GM12891 (cell line): ENCODE measurements at places on chromosomes 7 and 10.

DNA sequence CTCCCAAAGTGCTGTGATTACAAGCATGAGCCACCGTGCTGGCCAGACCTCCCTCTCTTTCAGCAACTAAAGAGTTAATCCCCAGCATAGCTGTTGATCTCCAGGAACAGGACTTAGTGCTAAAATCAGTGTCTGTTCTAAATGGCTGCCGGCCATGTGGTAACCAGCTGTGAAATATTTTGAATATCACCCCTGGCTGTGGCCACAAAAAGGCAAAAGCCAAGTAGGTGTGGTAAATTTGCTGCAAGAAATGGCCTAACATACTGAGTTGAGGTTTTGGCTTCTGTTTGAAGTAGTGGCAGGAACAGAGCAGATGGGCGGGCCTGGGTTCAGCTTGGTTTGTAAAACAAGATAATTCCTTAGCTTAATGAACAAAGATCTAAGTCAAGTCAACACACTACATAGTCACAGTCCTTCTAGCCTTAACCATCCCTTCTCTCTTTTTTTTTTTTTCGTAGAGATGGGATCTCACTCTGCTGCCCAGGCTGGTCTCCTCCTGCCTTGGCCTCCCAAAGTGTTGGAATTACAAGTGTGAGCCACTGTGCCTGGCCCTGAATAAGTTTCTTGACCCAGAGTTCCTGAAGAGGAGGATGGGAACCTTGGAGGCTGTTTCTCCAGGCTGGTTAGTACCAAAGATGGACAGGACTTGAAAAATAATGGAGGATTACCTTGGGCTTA is 22.7 kb upstream of the AGFG2 start:
- DNase-seq, result no peak

- DNase-seq, result no peak
Observed at GRCh38 chr7:138970446-138970845, 10.7 kb downstream of the KIAA1549 start.

- peak; percentile 50 for DNase-seq
Observed at GRCh38 chr10:7121154-7121797, 289.6 kb downstream of the SFMBT2 start.

GRCh38 chr10:116779076-116779687 is 36.8 kb upstream of the HSPA12A start:
- no peak for DNase-seq

DNA sequence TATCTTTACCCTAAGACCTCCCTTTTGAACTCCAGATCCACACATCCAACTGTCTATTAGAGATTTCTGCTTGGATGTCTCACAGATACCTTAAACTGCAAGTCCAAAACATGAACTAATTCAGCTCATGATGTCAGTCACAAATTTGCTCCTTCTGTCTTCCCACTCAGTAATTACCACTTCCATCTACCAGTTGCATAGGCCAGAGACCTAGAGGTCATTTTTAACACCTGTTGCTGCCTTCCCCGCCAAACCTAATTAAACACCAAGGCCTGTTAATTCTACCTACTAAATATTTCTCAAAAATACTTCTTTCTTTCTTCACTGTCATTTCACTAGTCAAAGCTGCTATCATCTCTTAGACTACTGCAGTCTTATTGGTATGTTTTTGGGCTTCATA is 8.2 kb downstream of the SLK start:
- DNase-seq, result no peak

GRCh38 chr7:124349443-124349842 is 316.6 kb upstream of the TMEM229A start:
- DNase-seq, result no peak
